ENCODE measurements at places on chromosomes 4 and X.

- no peak for DNase-seq
Observed at GRCh38 chrX:2933125-2933900, 4.2 kb upstream of the ARSD start.

DNA sequence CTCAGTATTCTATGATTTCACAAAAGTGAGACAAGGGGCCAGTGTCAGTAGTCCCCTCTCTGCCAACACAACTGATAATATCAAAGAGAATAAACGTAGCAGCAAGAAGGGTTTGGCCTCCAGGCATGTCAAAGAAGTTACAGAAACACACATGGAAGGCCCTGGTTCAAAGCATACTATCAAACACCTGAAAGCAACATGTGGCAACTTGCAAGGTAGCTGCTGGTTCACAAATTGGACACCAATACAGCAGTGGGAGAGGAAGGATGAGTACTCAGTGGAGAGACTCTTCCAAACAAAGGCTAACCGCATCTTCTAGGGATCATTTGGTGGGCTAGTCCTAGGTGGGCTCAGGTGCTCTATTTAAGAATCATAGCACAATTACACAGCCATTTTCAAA lies 74.9 kb upstream of the MAOA start:
- DNase-seq = no peak

DNA sequence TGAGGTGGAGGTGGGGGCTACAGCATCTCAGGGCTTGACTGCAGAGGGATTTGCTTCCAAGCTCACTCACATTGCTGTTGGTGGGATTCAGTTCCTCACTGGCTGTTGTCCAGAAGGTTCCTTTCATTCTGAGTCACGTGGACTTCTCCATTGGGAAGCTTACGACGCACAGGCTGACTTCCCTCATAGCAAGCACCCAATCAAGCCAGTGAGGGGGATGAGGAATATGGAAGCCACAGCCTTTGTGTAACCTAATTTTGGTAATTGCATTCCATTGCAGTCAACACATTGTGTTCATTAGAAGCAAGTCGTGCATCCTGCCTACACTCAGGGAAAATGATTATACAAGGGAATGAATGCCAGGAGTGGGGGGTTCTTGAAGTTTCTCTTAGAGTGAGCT lies 32.7 kb upstream of the MXRA5 start:
- no peak for DNase-seq

GRCh38 chr4:54400188-54400587 lies 171.1 kb downstream of the PDGFRA start:
- no peak for DNase-seq

- no peak for DNase-seq
Observed at GRCh38 chr4:90824266-90825150, 697.3 kb downstream of the CCSER1 start.

GRCh38 chrX:118420462-118420861 lies 74.6 kb downstream of the WDR44 start:
- no peak for DNase-seq

DNA sequence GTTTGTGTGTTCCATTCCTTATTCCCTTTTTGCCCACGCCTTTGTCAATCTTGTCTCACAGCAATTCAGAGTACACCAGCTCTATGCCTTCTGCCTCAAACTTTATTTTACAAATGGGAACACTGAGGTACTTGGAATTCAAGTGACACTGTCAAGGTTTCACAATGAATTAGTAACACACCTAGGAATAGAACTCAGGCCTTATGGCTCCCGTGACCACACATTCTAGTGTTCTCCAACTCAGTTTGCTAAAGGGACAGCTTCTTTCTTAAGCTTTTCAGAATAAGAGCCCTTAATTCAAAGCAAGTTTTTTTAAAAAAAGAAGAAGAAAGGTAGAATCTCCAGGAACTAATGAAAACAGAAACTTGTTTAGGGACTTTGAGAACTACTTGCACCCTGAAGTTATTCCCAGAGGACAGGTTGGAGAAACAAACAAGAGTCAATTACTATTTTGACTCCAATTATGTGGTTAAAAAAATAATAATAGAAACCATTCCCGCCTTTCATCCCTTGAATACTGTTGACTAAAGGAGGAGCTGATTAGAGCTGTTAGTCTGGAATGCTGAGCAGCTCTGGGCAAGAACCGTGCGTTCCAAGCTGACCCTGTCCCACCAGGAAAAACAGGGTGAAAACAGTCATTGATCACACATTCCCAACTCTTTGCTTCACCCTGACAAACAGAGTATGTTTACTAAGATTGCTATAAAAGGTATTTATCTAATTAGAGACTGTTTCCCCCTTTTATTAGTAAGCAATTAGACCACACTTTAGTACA lies 408.8 kb upstream of the CNKSR2 start:
- no peak for DNase-seq

- DNase-seq = no peak
Observed at GRCh38 chr4:78552389-78553042, 946 bp downstream of the ANXA3 start.

GRCh38 chr4:169275180-169275579 lies 4.4 kb upstream of the SH3RF1 start:
- DNase-seq = no peak

- DNase-seq = no peak
Observed at GRCh38 chr4:70954032-70954431, 39.4 kb upstream of the DCK start.

DNA sequence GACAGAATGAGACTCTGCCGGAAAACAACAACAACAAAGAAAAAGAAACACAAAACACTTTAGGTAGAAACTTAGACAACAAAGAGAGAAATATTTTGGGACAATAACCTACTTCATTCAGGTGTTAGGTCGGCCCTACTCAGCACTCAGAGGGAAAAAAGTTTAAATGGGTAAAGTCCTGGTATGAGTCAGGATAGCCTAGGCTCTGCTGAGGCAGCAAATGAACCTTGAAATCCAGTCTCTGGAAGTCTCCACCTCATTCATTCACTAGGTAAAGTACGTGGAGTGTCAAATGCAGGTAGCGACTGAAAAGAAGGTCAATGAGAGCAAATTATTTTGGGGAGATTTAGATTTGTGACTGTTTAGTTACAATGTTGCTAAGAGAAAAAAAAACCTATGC lies 127.4 kb downstream of the FHDC1 start:
- DNase-seq = no peak

DNA sequence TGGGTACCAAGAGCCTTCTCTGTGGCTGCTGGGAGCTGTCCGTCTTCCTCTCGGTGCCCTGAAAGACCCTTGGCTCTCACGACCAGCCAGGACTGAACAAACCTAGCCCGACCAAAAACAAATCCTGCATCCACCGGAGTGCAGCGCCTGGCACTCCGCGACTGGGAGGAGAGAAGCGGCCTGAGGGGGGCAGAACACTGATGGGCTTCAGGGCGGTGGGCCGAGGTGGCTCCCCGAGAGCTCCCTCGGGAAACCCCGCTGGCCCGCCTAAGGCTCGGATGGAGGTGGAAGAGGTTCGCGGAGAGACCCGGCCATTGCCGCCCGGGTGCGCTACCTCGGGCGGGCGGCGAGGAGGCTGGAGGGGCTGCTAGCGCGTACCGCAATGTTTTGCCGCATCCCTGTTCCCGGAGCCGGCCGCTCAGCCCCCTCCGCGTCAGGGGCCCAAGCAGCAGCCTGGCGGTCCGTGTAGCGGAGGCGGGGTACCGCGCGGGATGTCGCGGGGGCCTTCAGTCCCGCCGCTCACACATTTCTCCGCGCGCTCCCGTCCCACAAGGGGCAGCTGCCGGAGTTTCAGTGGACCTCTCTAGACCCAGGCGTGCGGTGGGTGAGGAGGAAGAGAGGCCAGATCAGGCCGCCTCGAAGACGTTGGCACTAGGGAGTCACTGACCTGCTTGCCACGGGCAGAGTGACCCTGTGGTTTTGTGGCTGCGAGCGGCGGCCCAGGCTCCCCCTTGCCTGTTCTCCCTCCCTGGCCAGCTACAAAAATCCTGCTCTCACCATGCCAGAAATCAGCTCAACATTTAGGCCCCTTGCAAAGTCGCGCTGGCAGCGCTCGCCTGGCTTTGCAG lies 2.2 kb downstream of the SLITRK4 start:
- DNase-seq = peak; percentile 8

GRCh38 chr4:78149751-78150542 lies 92.8 kb downstream of the FRAS1 start:
- peak; percentile 71 for DNase-seq

GRCh38 chr4:64144994-64145393 lies 264.3 kb downstream of the TECRL start:
- DNase-seq = no peak

DNA sequence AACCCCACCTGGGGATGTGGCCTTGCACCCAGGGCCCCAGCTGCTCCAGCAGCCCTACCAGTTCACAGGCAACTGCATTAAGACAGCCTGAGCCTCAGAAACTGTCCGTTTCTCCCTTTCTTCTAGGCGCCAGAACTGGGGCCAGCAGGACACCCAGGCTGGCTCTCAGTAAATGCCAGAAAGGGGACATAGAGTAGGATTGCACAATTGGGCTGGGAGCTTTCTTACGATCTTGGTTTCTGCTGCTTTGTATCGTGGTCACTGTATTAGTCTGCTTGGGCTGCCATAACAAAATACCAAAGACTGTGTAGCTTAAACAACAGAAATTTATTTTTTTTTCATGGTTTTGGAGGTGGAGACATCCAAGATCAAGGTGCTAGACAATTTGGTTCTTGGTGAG lies 48.4 kb downstream of the NALF2 start:
- no peak for DNase-seq

DNA sequence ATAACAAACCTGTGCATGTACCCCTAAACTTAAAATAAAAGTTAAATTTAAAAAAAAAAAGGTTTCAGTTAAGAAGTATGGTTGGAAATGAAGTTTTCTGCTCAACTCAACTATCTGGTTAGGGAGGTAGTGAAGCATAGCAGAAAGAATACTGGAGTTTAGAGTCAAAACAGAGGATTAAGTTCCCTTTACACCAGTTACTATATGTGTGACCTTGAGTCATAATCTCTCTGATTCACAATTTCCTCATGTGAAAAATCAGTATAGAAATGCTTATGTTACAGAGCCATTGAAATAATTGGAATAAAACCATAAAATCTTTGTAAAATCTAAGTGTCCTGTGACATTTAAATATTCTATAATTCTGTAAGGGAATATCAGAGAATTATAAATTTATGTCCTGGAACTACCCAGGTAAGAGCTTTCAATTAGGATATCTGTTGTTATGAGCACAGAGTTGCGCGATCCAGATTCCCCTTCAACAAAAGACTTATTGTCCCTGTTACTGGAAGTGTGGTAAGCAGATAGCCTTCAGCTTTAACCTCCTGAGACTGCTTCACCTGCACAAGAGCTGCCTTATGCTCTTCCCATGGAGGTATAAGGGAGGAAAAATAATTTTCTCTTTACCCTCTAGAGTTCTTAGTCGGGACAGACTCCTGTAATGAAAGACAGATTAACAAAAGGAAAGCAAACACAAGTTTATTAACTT lies 203.8 kb upstream of the NRK start:
- no peak for DNase-seq

DNA sequence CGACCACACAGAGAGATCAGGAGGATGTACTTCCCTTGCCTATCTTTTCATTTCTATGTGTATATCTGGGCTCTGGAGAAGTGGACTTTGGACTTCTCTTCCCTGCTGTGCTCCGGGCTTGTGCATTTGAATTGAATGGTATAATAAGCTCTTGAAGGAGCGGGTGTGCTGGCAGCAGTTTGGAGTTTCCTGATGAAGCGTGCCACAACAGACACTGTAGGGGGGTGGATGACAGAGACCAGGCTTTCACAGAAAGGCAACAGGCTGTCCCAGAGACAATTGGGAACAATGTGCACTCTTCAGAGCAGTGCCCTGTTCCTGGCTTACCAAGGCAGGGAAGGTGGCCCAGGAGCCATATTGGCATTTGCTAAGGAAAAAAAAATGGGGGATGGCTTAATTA lies 170.1 kb downstream of the FRMPD4 start:
- no peak for DNase-seq

GRCh38 chr4:10781805-10782204 lies 97.2 kb upstream of the CLNK start:
- no peak for DNase-seq

- DNase-seq = no peak
Observed at GRCh38 chr4:137000432-137000831, 531.9 kb downstream of the PCDH18 start.

DNA sequence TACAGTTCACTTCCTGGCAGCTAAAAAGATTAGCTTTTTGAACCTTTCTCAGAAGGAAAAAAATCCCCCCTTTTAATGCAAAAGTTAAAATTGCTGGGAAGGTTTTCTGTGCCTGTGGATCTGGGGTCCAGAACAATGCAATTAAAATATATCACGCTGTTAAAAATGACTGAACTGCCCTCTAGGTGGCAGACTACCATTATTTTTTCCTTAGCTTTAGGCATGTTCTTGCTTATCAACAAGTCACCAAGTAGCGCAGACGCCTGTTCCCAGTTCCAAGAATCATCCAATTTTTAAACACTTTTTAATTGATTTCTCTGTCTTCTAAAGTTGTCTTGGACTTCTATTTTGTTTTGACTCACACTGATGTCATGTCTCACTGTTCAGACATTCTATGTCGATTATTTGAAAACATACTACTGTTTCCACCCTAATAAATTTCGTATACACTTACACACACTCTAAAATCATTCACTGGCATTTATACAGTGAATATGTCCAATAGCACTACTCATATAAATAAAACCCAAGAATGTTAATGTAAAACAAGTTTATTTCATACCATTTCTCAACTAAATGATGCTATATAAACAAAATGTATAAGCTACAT lies 661.6 kb downstream of the RAPGEF2 start:
- DNase-seq = peak; percentile 73

DNA sequence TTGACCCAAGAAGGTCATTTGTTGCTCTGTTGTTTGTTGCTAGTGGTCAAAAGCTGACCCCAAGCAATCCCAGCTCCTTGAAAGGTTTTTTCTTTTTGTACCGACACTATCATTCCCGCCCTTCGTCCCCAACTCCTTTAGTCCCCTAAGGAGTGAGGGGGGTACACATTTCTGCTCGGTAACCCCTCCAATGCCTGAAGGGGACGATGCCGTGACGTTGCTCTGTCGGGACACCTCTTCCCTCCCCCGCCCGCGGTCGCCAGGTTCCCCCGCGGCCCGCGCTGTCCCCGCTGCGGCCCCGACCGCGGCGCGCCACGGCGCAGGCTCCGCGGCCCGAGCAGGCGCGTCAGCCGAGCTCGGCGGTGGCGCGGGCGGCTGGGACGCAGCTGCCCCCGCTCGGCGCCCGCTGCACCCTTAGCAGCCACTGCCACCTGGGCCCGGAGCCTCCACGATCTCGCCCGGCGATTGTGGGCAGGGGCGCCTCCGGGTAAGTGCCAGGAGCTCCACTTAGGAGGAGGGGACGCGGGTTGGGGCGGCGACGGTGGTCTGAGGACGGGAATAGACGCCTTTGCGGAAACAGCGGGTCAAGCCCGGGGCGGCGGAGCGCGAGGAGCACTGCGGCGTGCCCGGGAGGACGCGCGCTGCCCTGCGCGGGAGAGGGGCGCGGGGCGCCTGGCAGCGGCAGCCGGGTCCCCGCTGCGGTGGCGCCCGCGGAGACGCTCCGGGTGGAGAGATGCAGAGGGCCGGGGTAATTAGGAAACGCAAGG lies at the start of gene GLRB:
Gene GLRB (plus strand): TSS at position 340 of the 767 bp plus-strand sequence. CDS start 1,875 bp downstream, outside the sequence.
- peak; percentile 37 for DNase-seq

- DNase-seq = no peak
Observed at GRCh38 chrX:150063674-150064073, 125.4 kb upstream of the EOLA2 start.

- peak; percentile 78 for DNase-seq
Observed at GRCh38 chr4:183960046-183960420, 54.9 kb downstream of the STOX2 start.
